ENCODE measurements at places on chromosomes 4 and X.

GRCh38 chrX:49877397-49878101 is 1.7 kb upstream of the USP27X start:
- no peak for DNase-seq

GRCh38 chrX:44415639-44416386 is 72.3 kb upstream of the EFHC2 start:
- DNase-seq, result no peak

DNA sequence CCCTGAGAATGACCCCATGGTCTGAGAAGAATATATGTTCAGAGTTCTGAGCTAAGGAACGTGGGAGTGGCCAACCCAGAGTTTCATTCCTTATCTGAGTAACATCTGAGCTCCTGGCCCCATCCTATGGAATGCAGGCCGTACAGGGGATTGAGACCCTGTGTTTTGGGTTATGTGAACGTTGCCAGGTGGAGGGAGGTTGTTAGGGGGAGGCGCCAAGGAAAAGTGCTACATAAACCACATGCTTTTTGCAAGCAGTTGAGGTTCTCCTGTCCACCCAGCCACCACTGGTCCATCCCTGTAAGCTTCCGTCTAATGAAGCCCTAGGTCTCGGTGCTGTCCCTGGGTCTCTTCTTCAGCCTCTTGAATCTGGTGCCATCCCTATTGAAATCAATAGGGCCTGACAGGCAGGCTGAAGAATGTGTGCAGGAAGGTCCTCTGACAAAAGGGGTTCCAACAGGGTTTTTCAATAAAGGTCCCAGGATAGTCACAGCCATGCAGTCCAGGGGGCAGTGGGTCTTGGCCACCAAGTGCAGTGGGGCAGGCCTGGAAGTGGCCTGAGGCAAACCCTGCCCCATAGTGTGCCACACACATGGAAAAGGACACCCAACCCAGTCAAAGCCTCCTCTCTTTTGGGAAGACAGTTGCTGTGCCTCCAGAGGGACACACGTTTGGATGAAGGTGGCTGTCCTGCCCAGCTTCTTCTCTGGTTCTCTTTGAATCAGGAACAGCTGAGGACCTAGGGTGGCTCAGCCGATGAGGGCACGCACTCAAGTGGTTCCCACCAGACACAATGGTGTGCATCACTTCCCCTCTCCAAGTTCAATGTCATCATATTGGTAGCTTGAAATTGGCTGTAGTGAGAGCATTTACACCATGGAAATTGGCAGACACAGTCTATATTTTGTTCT is 53.5 kb downstream of the HTRA3 start:
- DNase-seq, result no peak

GRCh38 chr4:83096397-83096796 is 18.1 kb downstream of the PLAC8 start:
- DNase-seq, result no peak

DNA sequence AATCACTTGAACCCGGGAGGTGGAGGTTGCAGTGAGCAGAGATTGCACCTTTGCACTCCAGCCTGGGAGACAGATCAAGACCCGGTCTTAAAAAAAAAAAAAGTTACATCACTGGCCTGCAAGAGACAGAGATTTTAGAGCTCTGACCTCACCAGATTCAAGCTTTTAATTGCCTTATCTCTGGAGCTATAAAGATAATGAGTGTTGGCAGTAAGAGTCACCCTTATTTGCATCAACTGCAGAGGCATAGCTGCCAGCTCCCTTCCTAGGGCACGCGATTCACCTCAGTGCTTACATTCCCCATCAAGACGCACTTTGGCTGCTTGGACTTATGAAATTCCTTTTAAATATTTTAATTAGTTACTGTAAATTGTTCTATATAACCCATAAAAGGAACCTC is 12.5 kb upstream of the SPATA4 start:
- DNase-seq, result no peak

- no peak for DNase-seq
Observed at GRCh38 chrX:107683124-107683895, 55.0 kb downstream of the PRPS1 start.
